ENCODE measurements at places on chromosomes 7 and 10.

DNA sequence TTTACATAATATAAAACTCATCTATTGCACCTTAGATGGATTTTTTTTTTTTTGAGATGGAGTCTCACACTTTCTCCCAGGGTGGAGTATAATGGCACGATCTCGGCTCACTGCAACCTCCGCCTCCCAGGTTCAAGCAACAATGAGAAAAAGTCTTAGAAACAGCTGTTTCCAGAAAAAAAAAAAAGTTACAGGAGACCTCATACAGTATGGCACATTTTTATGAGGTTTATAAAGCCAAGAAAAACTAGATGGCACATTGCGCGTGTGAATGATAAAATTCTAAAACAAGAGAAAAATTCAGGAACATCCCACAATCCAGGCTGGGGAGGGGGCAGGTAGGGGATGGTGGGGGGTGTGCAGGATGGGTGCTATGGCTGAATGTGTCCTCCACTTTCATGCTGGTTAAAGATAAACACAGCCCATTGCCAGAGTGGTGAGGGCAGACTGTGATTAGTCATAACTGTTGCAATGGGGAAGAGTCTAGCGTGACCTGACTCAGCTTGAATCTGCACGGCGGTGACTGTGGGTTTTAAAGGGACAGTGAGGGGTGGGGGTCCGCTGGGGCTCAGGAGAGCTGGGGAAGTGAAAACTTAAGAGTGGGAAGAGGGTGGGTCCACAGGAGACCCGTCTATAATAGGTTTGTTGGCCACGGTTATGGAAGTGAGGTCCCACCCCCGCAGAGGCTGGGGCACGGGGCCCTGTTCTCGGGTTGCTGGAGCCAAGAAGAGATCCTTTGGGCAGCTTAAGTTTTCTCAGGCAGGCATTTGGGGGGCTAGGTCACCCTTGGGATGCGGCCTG is 11.9 kb upstream of the LRRC27 start:
- no peak for DNase-seq

DNA sequence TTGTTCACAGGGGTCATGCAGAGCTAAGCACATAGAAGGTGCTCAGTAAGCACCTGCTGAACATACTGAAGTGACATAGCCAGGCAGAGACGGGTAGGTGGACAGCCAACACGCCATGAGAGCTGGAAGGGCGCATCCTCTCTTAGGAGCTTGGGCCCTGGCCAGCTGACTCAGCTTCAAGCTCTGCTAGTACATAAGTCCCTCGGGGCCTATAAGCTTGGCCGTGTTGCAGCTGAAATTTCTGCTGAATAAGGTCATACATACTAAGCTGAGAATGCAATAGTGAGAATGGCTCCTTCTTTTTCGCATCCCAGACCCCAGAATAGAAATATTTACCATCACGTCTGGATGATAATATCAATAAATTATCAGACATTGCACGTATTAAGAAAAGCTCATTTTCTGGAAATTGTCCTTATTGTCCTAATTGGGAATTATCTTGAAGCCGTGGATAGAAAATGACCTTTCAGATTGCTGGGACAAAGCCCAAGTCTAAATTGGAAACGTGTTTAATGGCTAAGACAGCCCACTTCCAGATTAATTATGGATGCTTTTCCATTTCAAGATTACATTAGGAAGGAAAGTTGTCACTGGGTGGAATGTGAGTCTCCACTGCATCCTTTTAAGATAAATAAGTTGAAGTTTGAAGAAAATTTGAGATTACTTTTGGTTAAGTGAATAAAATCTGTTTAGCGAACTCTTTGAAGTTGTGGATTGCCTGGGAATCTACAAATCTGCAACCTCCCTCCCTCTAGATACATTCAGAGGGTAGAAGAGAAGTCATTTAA is 287.1 kb upstream of the C7orf33 start:
- DNase-seq: peak; percentile 45

DNA sequence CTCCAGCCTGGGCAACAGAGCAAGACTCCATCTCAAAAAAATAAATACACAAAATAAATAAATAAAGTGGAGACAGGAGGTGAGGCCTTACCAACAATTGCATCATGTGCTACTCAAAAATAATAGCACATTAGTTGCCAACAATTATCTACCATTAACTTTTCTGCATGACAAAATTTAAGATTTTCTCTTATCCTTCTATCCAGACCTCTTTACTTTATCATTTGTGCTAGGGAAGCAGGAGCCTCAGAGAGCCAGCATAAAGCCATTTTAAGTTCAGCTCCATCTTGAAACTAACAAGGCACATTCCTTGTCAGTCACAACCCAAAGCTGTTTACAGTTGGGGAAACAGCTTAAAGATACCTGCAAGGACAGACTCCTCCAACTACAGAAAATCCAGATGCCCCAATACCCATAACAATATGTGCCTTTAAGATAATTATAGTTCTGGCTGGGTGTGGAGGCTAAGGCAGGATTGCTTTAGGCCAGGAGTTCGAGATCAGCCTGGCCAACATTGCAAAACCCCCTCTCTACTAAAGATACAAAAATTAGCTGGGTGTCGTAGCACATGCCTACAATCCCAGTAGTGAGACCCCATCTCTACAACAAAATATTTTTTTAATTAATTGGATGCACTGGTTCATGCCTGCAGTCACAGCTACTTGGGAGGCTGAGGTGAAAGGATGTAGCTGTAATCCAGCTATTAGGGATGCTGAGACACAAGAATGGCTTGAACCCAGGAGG is 2.2 kb upstream of the AP1S1 start:
- DNase-seq: no peak

- DNase-seq: no peak
Measured at GRCh38 chr7:100169147-100169850, 882 bp upstream of the GAL3ST4 start.

DNA sequence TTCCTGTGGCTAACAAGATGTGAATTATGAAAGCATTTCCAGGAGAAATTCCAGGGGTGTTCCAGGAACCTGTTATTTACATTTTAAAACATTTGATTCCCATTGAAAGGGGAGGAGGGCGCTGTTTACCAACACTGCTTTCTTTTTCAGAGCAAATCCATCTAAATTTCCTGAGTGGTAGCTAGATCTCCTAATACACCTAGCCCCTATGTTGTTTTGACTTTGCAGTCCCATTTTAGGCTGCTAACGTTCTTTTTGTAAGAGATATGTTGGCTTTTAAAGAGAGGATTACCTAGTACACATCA is 130.8 kb downstream of the TCF7L2 start:
- no peak for DNase-seq

GRCh38 chr7:138033241-138033640 is 31.4 kb upstream of the CREB3L2 start:
- no peak for DNase-seq

DNA sequence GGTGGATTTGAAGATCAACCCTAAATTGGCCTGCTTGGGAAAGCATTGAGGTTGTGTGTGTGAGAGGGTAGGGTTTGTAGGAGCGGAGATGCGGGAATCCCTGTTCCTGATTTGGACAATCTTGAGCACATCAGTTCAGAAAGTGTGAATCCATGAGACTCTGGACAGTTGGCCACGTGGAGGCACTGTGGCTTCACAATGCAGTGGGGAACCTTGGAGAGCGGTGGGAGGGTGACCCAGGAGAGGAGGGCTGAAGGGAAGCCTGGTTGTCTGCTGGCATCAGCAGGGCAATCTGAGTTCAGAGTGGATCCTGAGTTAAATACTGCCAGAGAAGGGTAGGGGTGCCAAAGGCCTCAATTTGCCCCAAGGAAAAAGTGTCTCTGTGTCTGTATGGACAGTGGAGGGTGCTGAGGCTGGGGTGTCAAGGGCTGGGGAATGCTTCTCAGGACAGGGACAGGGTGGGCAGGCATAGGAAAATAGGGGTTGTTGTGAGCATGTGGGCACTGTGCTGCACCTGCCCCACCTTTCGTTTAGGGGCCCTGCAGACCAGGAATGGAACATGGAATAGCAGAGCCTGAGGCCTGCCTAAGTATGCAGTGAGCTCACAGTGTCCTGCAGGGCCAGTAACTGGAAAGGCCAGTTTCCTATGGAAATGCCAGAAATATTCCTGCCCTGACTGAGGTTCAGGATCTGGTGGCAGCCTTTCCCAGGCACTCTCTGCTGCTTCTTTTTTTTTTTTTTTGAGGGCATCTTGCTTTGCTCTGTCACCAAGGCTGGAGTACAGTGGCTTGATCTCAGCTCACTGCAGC is 162.9 kb upstream of the PRSS58 start:
- no peak for DNase-seq

- no peak for DNase-seq
Measured at GRCh38 chr7:101998029-101998905, 180.8 kb downstream of the CUX1 start.

- DNase-seq: no peak
Measured at GRCh38 chr10:6133331-6134098, 44.7 kb downstream of the RBM17 start.

GRCh38 chr7:39741942-39742623 is 118.7 kb downstream of the RALA start:
- DNase-seq: no peak

DNA sequence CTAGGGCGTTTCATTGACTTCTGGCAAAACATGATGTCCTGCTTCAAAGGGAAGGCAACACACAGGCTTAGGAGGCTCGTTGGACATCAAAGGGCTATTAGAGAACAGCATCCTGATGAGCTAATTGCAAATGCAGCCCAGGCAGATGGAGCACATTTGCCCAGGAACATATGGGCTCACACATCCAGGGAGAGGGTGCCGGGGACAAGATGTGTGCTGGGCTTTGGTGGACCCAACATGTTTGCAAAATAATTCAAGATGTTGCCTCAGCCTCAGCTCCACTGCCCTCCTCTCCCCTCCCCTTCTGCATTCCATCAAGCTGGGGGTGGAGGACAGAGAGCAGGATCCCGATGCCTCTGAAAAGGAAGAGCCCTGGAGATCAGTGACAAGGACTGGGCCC is 217.1 kb upstream of the ZMIZ1 start:
- no peak for DNase-seq

- DNase-seq: no peak
Measured at GRCh38 chr7:77540402-77540822, 3.3 kb downstream of the PTPN12 start.

DNA sequence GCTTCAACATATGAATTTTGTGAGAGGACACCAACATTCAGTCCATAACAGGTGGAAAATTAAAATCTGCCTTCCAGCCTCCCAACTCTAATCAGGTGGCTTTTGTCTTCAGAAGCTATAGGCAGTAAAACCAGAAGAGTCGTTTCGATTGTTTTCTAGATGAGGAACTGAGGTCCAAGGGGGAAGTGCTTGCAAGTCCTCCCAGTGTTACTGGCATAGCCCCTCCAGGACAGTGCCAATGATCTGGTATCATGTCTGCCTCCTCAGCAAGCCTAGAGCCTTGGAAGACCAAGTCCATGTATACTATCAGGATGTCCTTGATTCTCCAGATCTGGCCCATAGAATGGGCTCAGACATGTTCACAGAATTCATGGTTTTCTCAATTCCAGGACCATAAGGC is 16.9 kb downstream of the CYP26A1 start:
- DNase-seq: no peak

- DNase-seq: no peak
Measured at GRCh38 chr7:129279757-129280156, 54.9 kb downstream of the AHCYL2 start.

DNA sequence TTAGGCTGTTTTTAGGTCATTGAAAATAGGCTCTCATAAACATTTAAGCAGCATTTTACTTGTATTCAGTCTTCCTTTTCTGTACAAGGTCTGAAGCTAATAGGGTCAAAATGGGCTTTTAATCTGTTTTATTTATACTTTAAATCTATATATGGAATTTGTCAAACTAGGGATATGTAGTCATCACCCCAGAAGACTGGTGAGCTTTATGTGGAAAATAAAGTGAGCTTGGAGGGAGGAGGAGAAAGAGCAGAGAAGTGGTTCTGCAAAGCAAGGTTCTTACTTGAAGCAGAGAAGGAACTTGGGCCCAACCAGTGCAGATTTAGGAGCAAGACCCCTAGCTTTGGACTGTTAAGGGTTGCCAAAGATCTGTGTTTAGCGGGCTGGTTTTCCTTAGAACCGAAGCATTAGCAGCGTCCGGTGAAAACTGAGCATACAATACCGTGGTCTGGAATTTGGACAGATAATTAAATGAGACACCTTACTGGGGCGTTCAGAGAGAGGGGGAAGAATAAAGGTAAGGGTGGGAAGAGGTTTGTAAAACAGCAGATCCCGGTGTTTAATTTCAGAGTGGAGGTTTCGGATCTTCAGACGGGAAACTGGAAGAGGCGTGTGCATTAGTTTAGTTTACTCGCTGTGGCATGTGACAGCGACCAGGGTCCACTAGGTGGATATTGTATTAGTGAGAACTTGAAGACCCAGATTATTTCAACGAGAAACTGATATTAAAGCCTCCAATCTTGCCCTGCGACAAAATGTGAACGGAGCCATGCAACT is 2.4 kb downstream of the BAMBI start:
- DNase-seq: no peak

DNA sequence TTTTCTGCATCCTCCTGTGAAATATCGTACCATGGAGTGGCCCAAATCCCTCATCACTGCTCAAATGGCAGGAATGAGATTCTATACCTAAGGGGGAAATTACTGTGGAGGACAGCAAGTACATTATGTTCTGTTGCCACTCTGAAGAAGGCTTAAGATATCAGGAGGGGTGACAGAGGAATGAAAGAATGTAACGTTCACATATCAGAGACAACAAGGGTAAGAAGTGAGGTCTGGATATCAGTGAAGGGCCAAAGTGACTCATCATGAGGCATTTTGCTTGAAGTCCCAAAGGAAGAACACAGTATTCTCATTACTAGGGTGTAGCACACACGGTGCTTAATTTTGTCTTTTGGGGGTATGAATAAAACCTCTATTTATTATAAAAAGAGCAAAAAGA is 71.5 kb upstream of the SLC13A1 start:
- DNase-seq: no peak

GRCh38 chr7:50358041-50358705 is 53.7 kb downstream of the IKZF1 start:
- no peak for DNase-seq

DNA sequence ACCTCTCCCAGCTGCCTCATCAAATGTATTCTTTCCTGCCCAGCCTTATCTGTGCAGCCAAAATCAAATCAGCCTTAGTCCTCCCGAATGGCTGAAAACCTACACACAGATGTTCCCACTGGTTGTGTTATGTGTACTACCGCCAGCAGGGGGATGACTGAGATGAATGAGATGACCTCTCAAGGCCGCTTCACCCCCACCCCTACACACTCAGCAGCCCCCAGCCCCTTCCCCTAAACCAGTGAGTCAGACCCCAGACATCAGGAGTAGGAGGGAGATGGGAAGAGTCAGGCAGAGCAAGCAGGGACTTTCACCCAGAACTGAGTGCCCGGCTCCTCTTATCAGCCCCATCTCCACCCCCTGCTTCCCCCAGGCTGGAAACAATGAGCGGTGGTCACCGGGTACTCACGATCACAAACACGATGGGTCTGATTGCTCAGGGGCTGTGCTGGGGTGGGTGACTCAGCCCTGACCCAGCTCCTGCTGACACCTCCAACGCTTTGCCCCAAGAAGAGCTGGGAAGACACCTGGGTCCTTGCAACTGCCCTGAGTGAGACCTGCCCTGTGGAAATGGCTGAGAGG is 6.5 kb upstream of the C10orf105 start:
- no peak for DNase-seq

- DNase-seq: no peak
Measured at GRCh38 chr7:2125931-2126330, 106.8 kb downstream of the MAD1L1 start.
